H54 (cell line): ENCODE measurements at places on chromosomes 6 and 20.

DNA sequence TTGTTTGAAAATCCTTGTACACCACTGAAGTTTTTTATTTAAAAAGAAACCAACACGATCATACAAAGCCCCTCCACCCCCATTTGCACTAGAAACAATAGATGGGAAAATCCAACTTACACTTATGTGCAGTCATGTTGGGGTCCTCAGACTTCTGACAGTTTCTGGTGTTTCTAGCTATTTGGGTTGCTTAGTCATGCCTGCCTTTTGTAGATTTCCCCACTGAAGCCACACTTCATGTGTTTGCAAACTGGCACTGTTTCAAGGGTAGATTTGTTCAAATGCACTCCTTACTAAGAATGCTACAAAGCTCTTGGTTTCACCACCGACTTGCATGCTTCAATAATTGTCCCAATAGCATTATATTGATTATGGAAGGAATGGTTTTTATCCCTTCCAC is 1.5 kb downstream of the SH3BGRL2 start:
- DNase-seq, result no peak

- no peak for DNase-seq
Measured at GRCh38 chr6:152118224-152118623, 310.7 kb downstream of the ESR1 start.

DNA sequence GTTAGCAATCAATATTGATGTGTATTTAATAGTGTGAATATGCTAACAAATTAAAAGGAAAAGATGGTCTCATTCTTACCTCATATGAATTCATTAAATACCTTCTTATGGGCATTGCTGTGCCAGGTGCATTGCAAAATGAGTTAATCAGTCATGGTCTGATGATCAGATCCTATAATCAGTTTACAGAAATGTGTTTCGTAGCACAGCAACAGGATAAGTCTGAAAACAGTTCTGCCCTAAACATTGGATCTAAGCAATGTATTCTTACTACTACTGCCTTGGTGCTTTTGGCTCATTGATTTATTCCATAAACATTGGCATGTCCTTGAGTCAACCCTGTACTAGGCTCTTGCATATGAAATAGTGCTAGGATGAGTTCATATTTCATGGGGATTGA is 417.0 kb upstream of the JAG1 start:
- no peak for DNase-seq

DNA sequence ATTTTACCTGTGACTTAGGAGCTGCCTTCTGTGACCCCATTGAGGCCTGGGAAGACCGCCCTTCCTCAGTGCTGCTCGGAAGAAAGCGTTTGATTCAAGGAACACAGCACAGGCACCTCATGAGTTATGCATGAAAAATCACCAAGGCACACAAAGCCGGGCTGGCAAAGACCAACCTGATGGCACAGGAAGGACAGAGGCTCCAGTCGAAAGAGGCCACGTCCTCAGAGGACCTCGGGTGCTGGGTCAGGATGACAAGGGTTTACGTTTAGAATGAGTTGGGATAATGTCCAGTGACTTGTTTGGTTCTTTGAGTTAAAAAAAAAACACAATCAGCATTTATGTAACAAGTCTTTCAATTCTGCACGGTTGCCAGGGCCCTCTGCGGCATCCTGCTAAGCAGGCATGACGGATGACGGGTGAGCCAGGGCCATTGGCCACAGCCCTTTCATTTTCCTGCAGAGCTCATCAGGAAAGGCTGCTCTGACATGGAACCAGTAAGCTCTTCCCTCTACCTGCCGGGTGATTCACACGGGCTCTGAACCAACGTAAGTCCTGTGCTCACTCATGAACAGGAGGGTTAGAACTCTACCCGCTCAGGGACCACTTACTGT is 112.8 kb downstream of the DACT2 start:
- no peak for DNase-seq
